ENCODE measurements at places on chromosomes 16 and 17.

GRCh38 chr17:42639525-42640113, 19.5 kb upstream of the TUBG2 start:
- DNase-seq = no peak

DNA sequence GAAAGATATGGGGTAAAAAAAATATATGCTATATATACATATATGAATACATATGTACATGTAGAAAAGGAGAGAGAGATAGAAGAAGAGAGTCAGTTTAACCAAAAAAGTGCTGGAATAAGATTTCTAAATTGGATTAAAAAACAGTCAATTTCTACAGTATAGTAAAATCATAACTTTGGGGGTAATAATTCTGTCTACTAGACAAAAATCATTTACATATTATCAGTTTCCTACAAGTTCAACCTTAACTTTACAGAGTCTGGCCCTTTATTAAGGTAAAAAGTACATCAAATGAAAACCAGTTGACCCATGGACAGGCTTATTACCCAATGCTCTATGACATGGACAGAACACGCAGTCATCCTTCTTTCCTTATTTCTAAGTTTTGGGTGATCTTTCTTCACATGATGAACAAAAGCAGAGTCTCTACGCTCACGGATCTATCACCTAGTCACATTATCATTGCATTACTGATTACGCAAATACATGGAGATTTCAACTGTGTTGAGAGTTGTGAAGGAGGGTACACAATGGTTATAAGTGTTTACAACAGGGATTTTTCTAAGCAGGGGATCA, 63.9 kb upstream of the SMIM36 start:
- no peak for DNase-seq

DNA sequence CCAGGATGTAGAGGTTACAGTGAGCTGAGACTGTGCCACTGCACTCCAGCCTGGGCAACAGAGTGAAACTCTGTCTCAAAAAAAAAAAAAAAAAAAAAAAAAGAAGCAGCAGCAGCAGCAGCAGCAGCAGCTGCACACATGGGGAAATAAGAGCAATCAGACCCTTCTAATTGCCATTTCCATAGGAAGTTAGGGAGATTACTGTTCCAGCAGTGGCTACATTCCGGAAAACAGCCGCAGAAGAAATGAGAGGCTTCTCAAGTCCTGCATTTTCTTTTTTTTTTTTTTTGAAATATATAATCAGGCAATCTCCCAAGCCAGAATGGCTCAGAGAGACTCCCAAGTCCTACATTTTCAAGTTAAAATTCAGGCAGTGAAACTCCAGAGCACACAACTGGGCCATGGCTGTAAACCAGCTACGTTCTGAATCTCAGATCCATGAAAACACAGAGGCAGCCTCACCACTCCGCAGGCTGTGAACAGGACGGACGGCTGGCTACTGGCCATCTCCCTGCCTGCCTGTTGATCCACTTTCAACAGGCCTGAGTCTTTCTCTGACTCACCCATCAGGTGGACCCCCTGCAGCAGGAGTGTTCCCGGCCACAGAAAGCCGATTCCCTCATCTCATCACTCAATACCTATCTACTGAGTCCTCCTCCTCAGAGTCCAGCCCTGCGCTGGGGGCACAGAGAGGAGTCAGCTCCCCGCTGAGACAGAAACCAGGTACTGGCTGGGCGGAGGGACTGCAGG, 15.0 kb downstream of the TRPV1 start:
- DNase-seq = no peak

DNA sequence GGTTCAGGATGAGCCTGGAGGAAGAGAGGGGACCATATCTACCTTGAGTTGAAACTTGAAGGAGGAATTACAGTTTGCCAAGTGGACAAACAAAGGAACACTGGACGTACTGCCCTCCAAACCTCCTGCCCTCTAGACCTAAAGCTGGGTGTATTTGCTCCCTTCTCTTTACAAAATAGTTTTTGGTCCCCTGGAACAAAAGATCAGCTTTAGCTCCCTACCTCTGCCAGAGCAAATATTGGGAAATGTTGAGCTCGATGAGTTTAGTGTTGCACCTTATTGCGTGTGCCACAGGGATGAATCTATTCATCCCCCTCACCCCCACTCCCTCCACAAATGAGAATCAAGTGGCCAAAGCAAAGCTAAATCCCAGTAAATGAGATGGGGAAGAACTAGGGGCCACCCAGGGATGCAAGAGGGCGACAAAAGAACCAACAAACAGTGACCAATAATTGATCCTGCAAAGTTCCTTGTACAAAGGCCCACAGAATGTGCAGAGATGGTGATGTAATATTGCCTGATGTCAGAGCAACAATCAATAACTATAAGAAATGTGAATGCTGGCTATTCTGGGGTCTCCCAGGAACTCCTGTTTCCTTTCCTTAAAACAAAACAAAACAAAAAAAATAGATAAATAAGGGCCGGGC, 17.2 kb upstream of the TAT start:
- no peak for DNase-seq

DNA sequence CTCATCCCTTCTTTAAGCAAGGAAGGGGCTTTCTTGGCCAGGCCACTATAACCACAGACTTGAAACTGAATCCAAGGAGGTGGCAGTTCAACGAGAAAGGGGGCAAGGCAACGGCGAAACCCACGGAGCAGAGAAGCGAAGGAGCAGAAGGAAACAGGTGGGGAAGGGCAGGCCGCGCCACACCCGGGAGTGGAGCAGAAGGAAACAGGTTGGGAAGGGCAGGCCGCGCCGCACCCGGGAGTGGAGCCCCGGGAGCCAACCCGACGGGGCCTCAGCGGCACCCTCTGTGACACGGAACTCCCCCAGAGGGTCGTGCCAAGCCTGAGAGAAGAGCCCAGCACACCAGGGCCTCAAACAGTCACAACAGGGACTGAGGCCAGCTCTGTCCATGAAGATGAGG, 20.3 kb downstream of the FANCA start:
- DNase-seq = no peak

DNA sequence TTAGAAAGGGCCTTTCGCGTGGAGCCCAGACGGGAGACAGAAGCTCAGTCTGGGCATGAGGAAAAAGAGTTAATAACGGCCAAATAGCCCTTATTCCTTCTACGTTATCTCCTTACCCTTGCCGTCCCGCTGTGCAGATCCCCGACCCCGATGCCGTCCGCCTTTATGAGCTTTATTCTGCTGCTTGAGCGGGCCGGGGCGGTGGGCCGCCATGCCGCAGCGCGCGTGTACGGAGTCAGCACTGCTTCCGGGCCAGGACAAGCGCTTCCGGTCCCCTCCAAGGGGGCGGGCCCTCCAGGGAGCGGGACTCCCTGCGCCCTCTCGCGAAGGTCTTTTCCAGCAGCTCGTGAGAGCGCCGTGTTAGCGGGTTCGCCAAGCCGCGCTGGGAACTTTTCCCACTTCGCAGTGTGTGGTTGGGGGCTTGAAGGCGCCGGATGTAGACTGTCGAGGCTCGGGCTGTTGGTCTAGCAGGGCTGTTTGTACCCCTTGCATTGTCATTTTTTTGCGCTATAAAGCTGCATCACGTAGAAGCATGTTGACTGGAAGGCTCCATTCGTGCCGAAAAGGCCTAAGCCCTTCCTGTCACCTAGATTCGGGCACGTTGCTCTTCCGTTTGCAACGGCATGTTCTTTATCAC, at the start of gene TSR1:
Gene TSR1, minus strand, starts transcription at position 243 of the 637 bp plus-strand sequence. Its CDS starts 30 bp downstream, at position 213.
- DNase-seq = peak; percentile 66

- DNase-seq = no peak
Observed at GRCh38 chr16:46613352-46613751, 7.8 kb downstream of the SHCBP1 start.

DNA sequence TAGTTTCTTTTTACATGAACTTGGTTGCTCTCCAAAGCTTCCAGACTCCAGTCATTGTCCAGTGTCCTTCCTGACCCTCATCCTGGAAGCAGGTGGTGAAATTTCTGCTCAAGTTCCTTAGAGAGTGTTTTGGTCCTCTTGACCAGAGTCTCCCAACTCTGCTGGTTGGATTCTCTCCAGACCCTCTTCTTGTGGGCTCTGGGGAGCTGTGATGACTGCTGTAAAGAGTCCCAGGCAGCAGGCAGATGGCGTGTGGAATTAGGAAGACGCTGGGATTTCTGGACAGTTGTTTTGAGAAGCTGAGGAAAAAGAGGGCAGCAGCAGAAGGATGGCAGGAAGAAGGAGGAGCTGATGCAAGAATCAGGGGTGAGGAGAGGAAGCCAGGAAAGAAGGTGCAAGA, 1.6 kb upstream of the SEZ6 start:
- no peak for DNase-seq

- no peak for DNase-seq
Observed at GRCh38 chr16:67565470-67566100, 3.3 kb downstream of the CTCF start.

- DNase-seq = no peak
Observed at GRCh38 chr17:6135236-6135635, 65.1 kb downstream of the WSCD1 start.

GRCh38 chr17:75808549-75808904, 23.9 kb downstream of the UNK start:
- no peak for DNase-seq

GRCh38 chr17:65604070-65604469, 42.6 kb upstream of the AXIN2 start:
- no peak for DNase-seq

GRCh38 chr17:44906763-44907728, 7.8 kb upstream of the EFTUD2 start:
- no peak for DNase-seq

GRCh38 chr17:63191610-63192009, 225.6 kb downstream of the TANC2 start:
- DNase-seq = no peak

GRCh38 chr17:82328141-82328993, 5.2 kb downstream of the SECTM1 start:
- DNase-seq = no peak

DNA sequence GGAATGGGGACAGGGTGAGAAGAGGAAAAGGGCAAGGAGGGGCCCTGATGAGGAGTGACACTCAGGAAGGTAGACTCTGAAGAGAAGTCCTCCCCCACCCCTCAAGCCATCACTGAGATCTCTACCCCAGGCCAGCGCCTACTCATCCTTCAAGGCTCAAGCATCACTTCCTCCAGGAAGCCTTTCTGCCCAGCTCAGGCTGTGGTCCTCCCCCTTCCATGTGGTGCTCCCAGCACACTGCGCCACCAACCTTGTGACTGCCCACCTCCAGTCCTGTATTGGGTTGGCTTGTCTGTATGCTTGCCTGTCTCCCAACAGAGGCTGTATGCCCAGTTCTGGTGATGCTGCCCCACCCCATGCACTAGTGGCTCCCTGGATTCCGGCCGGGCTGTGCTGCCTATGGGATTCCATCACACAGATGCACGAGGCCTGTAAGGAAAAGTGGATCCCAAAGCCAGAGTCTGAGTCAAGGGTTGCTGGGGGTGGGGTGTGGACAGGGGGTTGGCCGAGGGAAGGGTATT, 19.8 kb upstream of the ZFP90 start:
- DNase-seq = no peak

DNA sequence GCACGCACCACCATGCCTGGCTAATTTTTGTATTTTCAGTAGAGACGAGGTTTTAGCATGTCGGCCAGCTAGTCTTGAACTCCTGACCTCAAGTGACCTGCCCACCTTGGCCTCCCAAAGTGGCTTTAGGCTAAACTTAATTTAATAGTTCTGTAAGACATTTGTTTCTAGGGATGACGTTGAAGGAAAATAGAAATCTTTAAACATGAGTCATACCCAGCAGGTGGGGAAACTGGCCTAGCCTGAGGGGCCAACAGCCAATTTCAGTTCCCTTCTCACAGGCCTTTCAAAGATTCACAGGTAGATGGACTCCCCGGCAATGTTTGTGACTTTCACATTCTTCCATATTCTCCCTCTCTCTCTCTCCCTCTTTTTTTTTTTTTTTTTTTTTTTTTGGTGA, 18.1 kb upstream of the ITPRIPL2 start:
- DNase-seq = no peak

- no peak for DNase-seq
Observed at GRCh38 chr16:1945559-1946391, 2.8 kb upstream of the MSRB1 start.

GRCh38 chr16:57937861-57938260, 33.1 kb downstream of the CNGB1 start:
- DNase-seq = no peak

DNA sequence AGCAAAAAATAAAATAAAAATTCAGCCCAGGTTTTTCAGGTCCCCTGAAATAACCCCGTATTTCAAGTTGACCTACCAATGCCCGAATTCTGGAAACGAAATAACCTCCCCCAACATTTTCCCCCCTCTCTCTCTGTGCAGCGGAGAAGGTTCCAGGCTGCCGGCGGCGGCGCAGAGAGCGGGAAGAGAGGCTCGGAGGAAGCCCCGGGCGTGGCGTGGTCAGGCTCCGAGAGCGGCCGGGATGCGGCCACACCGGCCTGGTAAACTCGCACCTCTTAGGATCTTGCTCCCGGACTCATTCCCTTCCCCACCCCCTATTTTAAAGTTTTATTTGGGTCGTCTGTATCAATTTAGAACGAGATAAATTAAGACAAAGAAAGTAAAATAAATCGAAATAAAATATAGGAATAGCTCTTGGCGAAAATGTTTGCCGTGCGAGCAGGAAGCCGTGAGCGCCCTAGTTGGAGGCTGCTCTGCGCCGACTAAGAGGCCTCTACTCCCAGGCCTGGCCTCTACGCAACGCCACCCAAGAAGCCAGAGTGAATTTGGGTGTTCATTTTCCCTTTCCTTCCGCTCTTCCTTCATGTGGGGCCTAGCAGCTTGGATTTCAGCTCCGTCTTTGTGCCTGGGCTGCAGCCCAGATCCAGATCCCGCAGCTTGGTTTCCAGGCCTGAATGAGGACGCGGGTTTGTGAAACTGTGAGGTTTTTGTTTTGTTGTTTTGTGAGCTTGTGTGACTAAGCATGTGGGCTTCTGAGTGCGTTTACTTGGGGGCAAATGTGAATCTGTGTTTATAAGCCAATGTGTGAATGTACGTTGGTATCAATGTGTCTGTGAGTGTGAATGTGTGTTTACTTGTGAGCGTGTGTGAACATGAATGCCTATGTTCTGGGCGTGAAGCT, 1.5 kb upstream of the HOXB6 start:
- DNase-seq = no peak

DNA sequence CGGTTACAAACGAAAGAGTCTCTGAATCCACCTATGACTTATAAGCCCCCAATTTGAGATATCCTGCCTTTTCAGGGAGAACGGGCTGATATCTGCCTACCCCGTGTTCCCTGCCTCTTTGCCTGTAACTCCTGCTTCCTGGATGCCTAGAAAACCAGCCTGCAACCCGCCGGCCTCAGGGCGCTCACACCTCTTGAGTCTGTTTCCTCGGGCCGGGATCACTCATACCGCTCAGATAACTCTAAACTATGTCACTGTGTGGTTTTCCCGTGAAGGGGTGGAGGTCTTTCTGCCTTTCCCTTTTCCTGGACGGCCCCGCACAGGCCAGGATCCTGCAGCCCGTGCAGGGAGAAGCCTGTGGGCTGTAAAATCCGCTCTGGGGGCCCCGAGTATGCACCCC, 10.4 kb downstream of the RPUSD1 start:
- no peak for DNase-seq

DNA sequence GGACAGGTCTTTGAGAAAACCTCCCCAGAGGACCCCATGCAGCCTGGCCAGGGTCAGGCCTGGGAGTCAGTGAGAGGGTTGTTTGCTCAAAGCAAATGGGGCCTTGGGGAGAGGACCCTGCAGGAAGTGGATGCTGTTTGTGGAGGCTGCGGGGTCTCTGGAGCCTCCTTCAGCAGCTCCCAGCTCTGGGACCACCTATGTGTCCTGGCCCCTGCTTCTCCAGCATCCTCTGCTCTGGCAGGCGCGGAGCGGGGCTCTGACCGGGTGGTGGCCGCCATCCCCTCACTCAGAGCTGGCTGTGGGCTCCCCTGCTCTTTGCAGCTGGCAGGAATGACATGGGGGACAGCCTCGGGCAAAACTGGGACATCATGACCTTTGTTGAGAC, 29.8 kb upstream of the CIBAR2 start:
- DNase-seq = no peak

All from stimulated activated CD8-positive, alpha-beta memory T cell treated with anti-CD3 and anti-CD28 coated beads, Interleukin-7, amount 100 ng/mL, for 1 hour (primary cell).